ENCODE measurements at places on chromosomes 3 and 15.

GRCh38 chr3:117170094-117170493 is 460.5 kb downstream of the TUSC7 start:
- DNase-seq = no peak

GRCh38 chr3:156792945-156793344 is 33.2 kb upstream of the LEKR1 start:
- DNase-seq = no peak

DNA sequence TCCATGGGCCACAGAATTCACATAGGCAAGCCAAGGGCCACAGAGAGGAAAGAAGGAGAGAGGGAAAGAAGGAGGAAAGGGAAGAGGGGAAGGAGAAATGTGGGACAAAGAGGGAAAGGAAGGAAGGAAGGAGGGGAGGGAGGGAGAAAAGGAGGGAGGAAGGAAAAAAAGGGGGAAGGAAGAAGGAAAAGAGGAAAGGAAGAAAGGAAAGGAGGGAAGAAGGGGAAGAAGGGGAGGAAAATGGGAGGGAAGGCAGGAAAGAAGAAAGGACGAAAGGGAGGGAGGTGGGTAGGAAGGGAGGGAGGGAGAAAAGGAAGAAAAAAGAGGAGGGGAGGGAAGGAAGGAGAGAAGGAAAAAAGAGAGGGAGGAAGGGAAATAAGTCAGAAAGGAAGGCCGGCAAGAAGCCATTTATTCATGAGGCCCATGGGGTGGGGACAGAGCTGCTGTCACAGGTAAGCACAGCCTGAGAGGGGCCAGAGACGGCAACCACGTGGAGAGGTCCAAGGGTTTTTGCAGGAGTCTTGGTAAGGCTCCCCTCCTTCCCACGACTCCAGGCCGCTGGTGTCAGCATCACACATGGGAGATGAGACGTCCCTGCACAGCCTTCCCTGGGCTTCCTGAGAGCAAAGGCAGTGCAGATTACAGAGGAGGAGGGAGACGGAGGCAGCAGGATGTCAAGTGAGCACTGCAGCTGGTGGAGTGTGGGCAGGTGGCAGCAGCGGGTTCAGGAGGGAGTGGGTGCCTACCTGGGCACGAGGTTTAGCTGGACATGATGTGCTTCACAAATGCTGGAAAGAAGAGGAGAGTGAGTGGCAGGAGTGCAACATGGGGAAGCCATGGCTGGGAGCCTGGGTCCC is 5.5 kb downstream of the MYL3 start:
- no peak for DNase-seq

DNA sequence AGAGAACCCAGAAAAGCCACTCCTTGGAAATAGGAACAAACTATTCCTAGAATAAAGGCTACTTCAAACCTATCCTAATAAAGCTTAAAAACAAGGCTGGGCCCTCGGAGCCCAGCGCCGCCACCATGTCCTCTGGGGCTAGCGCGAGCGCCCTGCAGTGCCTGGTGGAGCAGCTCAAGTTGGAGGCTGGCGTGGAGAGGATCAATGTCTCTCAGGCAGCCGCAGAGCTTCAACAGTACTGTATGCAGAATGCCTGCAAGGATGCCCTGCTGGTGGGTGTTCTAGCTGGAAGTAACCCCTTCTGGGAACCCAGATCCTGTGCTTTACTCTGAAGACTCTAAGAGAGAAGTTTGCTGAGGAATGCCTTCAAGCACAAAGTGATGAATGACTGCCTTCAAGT is 63.2 kb downstream of the ADAM10 start:
- no peak for DNase-seq

DNA sequence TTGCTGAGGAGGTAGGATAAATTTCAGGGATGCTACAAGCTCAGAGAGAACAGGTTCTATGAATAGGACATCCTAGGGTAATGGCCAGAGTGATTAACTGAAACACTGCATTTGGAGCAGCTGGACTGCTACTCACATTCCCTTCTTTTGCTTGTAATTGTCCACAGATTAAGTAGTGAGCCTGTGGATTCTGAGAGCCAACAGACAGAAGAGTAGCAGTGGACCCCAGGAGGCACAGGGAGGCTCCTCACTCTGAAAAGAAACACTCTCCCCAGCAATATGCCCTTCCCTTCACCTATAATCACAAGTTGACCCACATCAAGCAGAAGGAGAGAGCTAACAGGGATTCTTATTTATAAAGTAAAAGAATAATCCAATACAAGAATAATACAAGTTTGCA is 10.6 kb upstream of the RFX7 start:
- no peak for DNase-seq

GRCh38 chr15:63354821-63355650 is 26.6 kb downstream of the CA12 start:
- no peak for DNase-seq

- DNase-seq = no peak
These were observed 289.6 kb downstream of the UACA start for GRCh38 chr15:70473581-70474370.

GRCh38 chr3:66655671-66656070 is 154.8 kb upstream of the LRIG1 start:
- DNase-seq = no peak

Measured in iPS DF 6.9 (cell line).